ENCODE measurements at places on chromosomes 5 and 9.

GRCh38 chr5:35956429-35956828 lies 18.0 kb upstream of the CAPSL start:
- no peak for DNase-seq

DNA sequence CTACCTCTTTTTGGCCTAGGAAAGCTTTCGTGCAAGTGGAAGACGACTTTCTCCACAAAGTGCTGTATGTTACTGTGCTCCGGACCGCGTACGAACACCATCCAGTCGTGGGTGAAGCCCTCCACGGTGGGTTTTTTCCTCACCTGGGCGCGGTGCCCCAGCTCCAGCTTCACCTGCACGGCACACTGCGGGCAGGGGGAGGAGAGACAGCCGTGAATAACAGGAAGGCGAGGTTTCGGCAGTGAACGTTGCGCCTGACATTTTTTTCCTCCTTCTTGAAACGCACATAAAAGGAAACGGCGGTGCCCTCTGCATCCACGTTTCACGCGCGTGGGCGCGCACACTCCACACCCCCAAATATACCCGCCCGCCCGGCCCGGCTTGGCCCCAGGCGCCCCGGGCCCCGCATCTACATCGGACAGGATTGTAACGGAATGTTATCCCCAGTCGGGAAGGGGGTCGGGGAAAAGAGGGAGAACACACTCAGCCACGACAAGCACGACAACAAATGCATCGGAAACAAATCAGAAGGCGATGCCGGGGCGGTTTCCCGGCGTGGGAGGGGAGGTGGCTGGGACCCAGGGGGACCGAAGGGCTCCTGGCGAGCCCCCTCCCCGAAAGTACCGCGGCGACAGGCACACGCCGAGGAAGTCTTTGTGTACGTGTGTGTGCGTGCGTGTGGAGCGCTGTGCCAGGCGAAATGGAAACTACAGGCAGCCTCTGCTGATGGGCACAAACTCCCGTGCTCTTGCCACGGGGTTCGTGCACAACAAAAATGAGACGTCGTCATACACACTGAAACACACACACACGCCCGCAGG lies 1.4 kb downstream of the MLLT3 start:
- DNase-seq: peak; percentile 42

DNA sequence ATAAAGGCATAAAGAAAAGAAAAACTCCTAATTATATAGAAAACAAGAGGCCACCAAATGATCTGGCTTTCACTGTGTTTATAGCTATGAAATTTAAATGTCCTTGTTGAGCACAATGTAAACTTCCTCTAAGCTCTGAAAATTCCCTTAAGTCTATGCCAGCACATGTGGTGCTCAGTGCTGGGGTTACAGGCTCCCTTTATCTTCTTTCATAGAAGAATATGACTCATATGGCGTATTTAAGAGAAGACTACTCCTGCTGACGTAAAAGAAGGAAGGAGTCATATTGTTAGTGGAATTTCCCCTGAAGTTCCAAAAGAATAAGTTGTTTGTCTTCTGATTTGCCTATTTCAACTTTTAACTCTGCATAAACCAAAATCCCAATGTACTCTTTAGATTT lies 30.4 kb downstream of the RNF145 start:
- no peak for DNase-seq

GRCh38 chr9:123769719-123770118 lies 160.2 kb downstream of the DENND1A start:
- DNase-seq: no peak

GRCh38 chr5:74017112-74017511 lies 391.1 kb downstream of the ARHGEF28 start:
- DNase-seq: peak; percentile 50

GRCh38 chr9:120730654-120731514 lies 16.6 kb upstream of the MEGF9 start:
- no peak for DNase-seq

GRCh38 chr9:114117996-114118830 lies 19.1 kb upstream of the KIF12 start:
- DNase-seq: no peak

DNA sequence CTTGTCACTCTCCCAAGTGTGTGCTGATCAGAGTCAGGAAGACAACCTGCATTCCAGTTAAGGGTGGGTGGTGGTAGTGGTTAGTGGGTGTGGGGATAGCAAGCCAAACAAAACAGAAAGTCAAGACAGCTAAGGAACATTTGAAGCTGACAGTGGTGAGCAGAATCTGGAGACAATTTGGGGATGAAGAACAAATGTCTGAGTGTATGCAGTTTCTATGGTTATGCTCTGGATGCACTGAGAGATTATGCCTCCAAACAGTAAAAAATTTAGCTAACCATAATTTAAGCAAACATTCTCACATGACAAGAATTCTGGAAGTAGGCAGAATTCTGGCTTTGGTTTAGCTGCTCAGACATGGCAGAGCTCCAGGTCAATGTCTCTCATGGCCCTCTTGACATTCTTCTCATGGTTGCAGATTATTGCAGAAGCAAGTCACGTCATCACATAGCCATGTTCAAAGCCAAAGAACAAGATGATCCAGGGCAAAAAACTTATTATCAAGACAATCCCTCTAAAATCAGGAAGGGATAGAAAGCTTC lies 148.7 kb downstream of the LURAP1L start:
- no peak for DNase-seq

- DNase-seq: no peak
Measured at GRCh38 chr9:134708672-134709038, 67.1 kb downstream of the COL5A1 start.

GRCh38 chr5:1536322-1536845 lies 12.6 kb upstream of the LPCAT1 start:
- peak; percentile 16 for DNase-seq

GRCh38 chr9:110810262-110810976 lies 141.8 kb downstream of the MUSK start:
- no peak for DNase-seq

DNA sequence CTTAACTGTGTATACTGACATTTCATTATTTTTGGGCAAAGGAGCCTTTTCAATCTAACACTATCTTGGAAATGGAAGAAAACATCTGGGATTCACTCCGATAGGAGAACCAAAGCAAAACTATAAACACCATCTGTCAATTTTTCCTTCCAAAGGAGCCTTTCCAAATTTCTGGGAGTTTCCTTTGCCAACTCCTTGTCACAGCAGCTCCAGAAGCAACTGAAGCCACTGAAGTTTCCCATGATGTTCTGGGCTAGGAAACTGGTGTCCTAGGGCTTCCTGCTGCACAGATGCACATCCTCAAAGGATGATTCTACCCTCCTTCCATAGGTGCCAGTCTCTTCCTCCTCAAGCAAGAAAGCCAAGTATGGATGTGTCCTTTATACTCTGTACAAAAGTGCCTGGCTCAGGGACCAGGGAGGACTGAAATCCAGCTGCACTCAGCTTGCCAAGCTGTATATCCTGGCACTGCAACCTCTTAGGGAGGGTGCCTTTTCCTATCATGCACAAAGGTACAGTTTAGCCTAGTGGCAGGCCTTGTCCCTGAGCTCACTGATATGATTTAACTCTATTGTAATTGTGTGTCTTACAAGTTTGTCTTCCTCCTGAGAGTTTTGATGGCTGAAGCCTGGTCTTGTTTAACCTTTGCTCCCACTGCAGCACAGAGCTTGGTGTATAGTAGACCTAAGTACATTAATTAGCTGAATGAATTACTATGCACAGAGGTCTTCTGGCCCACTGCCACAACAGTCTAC lies 8.4 kb upstream of the UBAP1 start:
- DNase-seq: no peak
